ENCODE measurements at places on chromosomes 2 and 18.

DNA sequence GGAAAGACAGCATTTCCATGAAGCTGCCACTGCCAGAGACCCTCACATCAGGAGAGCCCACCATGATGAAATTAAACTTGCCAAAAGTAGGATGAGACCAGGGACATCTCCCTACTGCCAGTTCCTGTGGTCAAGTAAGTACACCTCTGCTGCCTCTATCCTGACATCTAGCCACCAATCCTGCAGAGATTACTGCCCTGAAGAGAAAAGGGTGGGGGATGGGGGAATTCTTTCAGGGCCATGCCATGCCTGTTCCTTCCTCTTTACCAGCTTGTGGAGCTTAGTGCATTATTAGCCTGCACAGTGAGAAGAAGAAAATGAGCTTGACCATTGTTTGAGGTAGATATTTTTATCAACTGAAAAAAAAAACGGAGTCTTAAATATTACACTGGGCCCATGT lies 397.2 kb upstream of the CDH2 start:
- no peak for DNase-seq

DNA sequence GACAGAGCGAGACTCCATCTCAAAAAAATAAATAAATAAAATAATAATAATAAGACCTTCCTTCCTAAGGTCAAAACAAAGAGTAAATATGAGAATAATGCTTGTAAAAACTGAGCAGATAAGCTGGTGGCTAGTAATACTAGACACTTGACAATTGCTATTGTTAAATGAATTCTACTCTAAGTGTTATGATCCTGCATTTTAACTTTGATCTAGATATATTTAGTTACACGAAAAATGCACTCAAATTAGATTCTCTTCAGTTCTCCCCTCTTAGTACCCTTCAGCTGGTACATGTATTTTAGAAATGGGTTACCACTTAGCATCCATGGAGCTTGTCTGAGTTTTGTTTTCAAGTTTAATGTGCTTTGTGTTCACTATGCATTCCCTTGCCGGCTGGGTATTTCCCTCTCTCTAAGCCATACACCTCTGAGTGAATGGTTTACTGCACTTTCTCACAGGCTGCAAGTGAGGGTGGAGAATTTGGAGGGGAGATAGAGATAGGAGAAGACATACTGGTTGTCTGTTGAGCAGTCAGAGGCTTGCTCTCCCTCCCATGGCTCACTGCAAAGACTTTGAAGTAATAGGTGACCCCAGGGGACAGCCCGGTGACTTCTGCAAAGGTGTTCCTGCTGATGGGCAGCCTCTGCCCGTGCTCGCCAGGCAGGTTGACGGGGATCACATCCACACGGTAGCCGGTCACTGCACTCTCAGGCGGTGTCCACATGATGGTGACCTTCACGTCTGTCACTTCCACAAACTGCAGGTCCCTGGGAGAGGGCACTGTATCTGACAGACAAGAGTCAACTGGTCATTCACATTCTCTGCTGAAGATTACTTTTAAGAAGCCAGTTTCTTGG lies 29.9 kb downstream of the FN1 start:
- DNase-seq: no peak

- no peak for DNase-seq
Observed at GRCh38 chr2:235678712-235679111, 184.9 kb downstream of the AGAP1 start.

DNA sequence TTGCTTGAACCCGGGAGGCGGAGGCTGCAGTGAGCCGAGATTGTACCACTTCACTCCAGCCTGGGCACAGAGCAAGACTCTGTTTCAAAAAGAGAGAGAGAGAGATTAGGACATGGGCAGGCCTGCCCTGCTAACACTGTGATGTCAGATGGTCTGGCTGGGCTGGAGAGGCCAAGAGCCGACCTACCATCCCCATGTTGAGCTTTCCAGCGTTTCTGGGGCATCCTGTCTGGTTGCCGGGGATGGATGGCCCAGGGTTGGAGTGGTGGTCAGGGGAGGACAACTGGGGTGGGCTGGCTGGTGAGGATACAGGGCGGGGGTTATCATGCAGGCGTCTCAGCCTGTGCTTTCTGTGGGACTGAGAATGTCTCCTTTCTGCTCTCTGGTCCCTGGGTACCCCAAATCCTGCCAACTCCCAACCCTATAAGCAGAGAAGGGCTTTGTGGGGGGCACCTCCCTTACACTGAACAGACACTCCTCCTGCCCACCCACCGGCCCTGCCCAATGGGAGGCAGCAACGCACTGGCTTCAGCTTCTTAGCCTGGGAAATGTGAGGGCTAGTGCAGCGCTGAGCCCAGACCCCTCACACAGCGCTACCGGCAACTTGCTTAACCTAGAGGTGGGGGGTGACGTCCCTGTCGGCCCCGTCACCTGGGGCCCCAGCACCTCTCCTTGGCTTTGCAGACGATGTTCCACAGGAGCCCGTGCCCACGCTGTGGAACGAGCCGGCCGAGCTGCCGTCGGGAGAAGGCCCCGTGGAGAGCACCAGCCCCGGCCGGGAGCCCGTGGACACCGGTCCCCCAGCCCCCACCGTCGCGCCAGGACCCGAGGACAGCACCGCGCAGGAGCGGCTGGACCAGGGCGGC lies 5.4 kb downstream of the SNORC start:
- DNase-seq: peak; percentile 72

DNA sequence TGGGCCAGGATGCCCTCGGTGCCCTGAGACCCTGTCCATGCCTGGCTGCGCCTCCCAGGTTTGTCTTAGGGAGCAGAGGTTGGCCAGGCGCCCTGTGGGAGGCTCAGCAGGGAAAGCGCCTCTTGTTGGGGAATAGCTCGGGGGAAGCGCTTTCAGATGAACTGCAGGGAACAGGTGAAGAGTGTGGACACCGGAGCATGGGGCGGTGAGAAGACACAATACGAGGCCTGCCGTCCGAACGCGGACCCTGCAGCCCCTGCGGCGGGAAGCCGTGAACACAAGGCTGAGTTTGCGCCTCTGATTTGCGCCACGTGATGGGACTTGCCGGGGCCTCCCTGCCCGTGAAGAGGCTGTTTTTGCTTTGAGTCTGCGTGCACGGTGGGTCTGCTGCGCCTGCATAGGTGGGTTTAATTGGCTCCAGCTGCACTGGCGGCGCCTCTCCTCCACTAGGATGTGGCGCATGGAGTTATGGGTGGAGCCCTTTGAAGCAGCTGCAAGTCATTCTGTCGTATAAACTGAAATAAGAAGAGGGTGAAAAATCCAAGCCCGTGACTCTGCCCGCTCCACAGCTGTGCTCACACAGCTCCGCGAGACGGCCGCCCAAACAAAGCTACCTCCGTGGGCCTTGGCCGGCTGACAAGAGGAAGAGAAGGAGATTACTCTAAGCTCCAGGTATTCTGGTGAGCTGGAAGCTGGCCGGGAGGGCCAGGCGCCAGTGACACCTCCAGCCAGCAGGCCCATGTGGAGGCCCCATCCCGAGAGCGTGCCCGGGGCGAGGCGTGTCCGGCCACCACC lies 103.5 kb upstream of the CTDP1 start:
- peak; percentile 14 for DNase-seq

- no peak for DNase-seq
Observed at GRCh38 chr2:55232863-55233657, 572 bp downstream of the RPS27A start.

- no peak for DNase-seq
Observed at GRCh38 chr2:173290046-173290445, 64.6 kb upstream of the CDCA7 start.

DNA sequence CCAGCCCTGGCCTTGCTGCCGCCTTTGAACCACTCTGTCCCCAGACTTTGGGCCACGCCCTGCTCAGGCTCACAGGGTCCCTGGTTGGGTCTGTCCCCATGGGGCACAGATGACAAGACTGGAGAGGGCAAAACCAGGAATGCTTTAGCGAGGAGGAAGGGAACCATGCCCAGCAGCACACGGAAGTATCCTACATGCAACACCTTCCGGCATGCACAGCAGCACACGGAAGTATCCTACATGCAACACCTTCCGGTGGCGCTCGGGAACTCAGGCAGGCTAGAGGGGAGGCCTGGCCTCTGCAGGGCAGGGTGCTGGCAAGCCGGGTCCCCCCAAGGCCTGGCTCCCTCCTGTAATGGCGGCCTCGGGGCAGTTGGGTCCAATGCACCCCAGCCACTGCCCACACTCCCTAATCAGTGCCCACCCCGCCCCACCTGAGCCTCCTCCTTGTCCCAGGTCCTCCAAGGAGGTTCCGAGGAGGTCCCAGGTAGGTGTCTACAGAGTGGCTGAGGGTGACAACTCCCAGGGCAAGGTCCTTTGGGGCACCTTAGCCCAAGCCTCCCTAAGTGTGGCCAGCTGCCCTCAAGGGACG lies 33.6 kb upstream of the SNED1 start:
- DNase-seq: no peak

- no peak for DNase-seq
Observed at GRCh38 chr2:151861174-151861573, 33.0 kb upstream of the ARL5A start.

GRCh38 chr2:205807229-205807628 lies 124.9 kb downstream of the NRP2 start:
- DNase-seq: no peak

- no peak for DNase-seq
Observed at GRCh38 chr2:169928463-169928864, 101.2 kb downstream of the UBR3 start.

- no peak for DNase-seq
Observed at GRCh38 chr2:101408925-101409324, 21.6 kb upstream of the CREG2 start.

DNA sequence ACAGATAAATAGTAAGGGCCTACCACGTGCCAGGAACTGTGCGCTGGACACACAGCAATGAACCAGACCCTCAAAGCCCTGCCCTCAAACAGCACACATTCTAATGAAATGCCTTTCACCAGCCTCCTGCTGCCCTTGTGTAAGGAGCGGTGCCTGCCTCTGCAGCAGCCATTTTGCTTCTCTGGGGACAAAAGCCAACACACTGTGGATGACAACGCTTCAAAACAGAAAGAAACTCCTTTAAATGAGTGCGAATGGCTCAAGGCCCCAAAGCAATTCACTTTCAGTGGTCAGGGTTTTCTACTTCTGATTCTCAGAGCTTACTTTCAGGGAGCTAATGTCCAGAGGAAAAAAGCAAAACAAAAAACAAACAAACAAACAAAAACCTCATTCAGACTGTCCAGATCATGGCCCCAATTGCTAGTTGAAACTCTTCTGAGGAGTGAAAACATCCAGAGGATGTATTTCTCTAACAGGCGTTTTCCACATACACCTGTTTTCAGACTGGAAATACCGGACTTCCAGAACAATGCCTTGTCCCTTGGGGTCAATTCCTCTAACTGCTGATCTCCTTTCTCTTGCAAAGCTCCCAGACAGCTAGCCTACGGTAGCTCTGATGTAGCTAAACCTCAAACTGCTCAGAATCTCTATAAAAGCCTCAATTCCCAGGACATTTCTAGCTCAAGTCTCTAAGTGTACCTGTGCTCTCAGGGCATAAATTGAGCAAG lies 323.3 kb upstream of the ZNF521 start:
- DNase-seq: no peak

GRCh38 chr2:141557329-141558095 lies 573.3 kb downstream of the LRP1B start:
- DNase-seq: no peak
